ENCODE measurements at places on chromosomes 3 and 15.

- no peak for DNase-seq
Observed at GRCh38 chr3:88440701-88441100, 290.9 kb downstream of the C3orf38 start.

DNA sequence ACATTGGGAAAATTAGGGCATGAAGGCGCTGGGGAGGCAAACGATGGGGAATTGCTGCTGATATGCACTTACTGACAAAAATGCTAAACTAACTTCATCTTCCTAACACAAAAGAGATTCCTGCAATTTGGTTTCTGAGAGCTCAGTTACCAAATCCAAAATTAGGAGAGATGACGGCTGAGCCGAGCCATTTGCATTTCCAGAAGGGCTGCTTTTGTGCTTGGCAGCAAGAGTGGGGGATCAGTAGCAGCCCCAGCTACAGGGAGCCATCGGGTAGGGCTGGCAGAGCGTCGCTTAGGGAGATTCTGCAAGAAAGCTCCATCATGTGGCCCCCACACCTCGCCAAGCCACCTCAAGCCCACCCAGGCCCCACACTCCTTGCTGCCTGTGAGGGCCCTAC lies 16.1 kb upstream of the DUSP7 start:
- no peak for DNase-seq

DNA sequence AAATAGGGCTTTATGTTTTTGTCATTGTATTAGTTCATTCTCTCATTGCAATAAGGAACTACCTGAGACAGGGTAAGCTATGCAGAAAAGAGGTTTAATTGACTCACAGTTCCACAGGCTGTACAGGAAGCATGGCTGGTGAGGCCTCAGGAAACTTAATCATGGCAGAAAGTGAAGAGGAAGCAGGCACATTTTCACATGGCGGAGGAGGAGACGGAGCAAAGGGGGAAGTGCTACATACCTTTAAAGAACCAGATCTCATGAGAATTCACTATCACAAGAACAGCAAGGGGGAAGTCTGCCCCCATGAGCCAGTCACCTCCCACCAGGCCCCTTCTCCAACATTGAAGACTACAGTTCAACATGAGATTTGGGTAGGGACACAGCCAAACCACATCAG lies 25.6 kb downstream of the CEP63 start:
- peak; percentile 59 for DNase-seq

- no peak for DNase-seq
Observed at GRCh38 chr3:9676785-9677184, 26.8 kb upstream of the CPNE9 start.

GRCh38 chr3:25856902-25857518 lies 67.1 kb downstream of the OXSM start:
- peak; percentile 66 for DNase-seq

DNA sequence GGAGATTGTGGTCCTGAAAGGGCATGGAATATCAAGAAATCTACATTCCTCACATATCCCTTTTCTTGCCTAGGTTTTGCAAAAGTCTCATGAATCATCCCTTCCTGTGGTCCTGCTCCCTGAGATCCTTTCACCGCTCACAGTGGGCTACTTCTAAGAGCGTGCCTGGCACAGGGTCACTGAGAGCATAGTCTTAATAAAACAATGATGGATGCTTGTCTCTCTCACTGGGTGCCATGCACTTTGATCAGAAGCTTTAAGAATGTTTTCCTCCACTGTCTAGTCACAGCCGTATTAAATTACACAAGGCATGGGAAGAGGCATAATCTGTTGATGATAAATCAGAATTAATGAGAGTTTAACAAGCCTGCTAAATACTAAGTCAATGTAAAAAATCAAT lies 269.7 kb upstream of the ATP10A start:
- DNase-seq: no peak

DNA sequence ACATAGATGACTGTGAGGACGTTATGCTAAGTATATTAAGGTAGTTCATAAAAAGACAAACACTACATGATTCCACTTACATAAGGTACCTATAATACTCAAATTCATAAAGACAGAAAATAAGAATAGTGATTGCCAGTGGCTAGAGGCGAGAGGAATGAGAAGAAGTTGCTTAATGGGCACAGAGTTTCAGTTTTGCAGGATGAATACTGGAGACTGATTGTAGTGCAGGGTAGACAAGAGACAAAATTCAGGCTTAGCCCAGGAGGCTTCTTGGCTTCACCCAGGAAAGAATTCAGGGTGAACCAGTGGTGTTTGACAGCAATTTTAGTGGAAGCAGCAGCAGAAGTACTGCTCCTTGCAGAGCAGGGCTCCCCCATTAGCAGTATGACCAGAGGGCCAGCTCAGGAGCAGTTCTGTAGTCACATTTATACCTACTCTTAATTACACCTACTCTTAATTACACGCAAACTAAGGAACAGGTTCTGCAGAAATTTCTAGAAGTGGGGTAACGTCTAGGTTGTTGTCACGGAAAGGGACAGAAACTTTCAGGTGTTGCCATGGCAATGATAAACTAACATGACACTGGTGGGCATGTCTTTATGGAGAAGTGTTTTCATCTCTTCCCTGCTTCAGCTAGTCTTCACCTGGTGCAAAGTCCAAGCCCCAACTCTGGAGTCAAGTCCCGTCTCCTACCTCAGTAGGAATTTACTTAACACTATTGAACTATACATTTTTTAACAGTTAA lies 55.2 kb downstream of the TBL1XR1 start:
- no peak for DNase-seq

- no peak for DNase-seq
Observed at GRCh38 chr3:134956395-134956794, 161.3 kb downstream of the EPHB1 start.

GRCh38 chr15:78923015-78923414 lies 21.8 kb downstream of the CTSH start:
- DNase-seq: no peak

- DNase-seq: no peak
Observed at GRCh38 chr3:33047842-33048834, 48.8 kb downstream of the GLB1 start.

GRCh38 chr3:59809710-59810444 lies 760.1 kb upstream of the CFAP20DC start:
- DNase-seq: peak; percentile 30

DNA sequence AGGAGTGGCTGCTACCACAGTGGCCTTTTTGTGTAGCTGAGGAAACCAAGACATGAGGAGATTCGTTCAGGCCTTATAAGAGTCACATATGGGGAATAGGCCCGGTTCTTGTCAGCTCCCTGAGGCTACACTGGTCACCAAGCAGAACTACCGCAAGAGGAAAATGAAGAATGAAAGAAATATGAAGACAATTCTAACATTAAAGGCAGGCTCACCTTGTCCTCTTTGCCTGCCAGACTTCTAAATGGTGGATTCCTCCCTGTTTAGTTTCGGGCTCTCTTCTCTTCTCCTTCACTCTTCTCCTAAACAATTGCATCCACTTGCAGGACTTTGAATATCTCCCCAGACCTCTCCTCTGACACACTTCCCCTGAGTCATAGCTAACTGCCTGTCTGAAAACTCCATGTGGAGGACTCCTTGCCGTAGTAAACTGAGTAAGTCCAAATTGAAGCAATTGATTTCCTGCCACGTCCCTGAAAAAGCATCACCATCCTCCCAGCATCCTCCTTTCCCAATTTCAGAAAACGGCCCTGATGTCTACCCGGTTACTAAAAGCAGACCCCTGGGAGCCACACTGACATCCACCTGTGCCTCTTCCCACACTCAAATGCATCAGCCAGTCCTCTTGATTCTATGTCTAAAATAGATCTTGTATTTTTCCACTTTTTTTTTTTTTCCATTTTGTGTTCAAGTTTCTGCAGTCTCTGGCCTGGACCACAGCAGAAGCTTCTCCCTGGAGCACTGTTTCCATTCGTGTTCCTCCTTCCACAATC lies 30.3 kb upstream of the VEPH1 start:
- no peak for DNase-seq

GRCh38 chr3:64612082-64612860 lies 75.5 kb downstream of the ADAMTS9 start:
- DNase-seq: no peak

GRCh38 chr3:175316799-175317198 lies 457.7 kb downstream of the NAALADL2 start:
- no peak for DNase-seq

- no peak for DNase-seq
Observed at GRCh38 chr15:71337197-71337845, 222.1 kb downstream of the THSD4 start.

DNA sequence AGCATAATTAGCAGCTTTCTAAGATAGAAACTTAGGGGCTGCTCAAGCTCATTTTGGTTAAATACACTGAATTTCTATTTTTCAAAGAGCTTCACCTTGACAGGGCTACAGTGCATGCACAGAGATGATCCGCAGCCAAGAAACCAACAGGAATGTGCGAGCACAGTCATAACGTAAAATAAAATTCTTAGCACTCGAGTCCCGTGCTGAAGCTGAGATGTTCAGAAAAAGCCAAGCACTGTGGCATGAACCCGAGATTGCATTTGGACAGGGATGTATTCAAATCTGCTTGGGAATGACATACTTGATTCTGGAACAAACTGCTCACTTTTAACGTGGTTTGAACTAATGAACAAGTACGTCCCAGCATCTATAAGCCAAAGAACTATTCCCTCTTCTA lies 340.3 kb downstream of the FOXP1 start:
- DNase-seq: no peak

DNA sequence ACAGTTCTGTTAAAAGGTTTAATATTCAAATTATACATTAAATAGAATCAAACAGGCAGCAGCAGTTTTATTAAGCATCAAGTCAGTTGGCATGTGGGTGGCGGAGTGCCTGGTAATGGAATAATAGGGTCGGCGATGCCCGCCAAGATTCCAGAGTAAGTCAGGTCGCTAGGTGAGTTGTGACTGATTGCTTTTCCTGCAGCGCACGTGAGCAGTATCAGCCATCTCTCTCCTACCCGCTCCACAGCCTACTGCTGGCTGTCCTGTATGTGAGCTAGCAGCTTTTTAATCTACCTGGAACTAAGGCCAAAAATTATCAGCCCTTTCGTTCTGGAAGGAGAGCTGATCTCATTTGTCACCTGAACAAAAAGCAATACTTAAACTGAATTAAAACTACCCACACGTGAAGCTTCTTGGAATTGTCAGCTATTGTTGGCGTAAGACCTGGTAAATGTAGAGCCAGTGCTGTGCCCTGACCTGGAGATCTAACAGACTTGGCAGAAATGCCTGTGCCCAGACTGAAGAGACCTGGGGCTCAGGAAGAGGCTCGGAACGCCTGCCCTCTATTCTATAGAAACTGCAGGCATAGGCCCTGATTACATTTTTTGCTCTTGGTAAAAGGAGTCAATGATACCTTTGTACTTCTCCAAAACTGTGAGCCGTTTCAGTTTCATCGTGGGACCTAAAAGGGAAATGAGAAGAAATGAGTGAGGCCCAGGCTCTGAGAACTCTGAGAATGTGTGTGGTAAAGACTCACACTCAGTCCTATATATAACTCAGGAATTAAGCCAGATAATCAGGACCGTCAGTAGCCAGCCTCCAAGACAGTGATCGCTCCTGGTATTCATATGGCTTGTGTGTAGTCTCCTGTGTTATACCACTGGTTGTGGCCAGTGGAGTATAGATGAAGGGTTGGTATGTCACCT lies 21.9 kb downstream of the IDH3A start:
- no peak for DNase-seq

DNA sequence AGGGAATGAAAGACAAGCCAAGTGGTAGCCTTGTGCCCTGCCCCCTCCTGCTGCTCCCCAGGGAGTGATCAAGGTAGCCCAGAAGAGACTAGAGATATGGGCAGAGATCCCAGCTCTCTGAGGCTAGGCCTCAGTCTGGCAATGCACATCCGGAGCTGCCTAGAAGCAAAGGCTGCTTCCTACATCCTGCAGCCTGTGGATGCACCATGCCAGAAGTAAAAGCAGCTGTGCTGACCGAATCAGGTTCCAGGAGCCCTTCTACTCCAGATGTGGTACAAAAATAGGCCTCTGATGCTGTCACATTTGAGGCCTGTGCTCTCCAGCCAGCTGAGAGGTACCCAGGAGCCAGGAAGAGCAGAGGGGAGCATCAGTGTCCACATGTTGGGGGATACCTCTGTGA lies 16.0 kb downstream of the TRAIP start:
- DNase-seq: no peak

GRCh38 chr3:146313746-146314111 lies 62.8 kb upstream of the PLSCR4 start:
- DNase-seq: no peak

DNA sequence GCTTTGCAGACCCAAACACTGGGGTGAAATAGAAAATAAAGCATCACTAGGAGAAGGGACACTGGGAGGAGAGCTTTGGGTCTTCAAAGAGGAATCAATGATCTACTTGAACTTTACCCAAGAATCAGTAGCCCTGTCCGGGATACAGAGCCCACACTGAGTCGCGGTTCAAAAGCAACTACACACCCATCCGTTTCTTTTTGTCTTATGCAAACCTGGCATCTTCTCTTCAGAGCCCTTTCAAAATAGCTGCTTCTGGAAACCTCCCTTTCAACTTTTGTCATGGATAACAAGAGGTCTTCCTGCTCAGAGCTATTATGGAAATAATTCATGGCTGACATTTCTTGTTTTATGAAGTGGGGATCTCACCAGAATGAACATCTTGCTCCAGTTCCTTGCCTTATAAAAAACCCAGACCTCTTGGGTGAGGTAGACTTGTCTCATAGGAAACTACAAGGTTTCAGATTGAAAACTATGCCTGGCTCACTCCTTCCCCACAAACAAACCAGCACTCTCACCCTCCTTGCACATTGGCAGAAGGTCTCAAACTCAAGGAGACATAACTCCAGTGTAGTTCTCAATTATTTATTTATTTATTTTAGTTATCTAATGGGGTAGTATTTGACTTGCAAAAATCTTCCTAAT lies 115.1 kb upstream of the ARHGEF3 start:
- no peak for DNase-seq

- DNase-seq: no peak
Observed at GRCh38 chr3:128800241-128801187, 74.5 kb downstream of the RAB7A start.

- no peak for DNase-seq
Observed at GRCh38 chr15:90033448-90033847, 32.3 kb downstream of the ZNF710 start.

- no peak for DNase-seq
Observed at GRCh38 chr3:81776643-81777042, 15.2 kb upstream of the GBE1 start.

GRCh38 chr3:67535006-67535405 lies 119.4 kb downstream of the SUCLG2 start:
- no peak for DNase-seq

DNA sequence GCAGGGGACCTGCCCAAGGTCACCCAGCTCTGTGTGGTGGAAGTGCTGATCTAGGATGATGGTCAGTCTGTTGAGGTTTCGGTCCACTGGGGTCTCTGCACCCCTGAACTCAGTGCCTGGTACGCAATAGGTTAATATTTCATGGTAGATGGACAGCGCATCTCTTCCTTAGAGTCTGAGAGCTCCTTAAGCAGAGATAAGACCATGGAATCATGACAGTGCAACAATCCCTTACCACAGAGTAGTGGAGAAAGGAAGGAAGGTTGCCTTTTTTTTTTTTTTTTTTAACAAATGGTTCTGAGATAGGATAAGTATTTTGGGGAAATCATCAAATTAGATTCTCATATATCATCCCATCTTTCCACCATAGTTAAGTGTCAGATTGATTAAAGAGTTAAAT lies 79.8 kb upstream of the SLC6A1 start:
- DNase-seq: no peak

GRCh38 chr15:95635666-95636065 lies 694.8 kb upstream of the NR2F2 start:
- no peak for DNase-seq

- DNase-seq: no peak
Observed at GRCh38 chr3:94441494-94441847, 378.6 kb downstream of the NSUN3 start.
